ENCODE measurements at places on chromosomes 1 and 21.

GRCh38 chr21:36916718-36917117 lies 49.8 kb downstream of the HLCS start:
- no peak for DNase-seq

- no peak for DNase-seq
Observed at GRCh38 chr21:45392573-45392971, 12.4 kb upstream of the COL18A1 start.

DNA sequence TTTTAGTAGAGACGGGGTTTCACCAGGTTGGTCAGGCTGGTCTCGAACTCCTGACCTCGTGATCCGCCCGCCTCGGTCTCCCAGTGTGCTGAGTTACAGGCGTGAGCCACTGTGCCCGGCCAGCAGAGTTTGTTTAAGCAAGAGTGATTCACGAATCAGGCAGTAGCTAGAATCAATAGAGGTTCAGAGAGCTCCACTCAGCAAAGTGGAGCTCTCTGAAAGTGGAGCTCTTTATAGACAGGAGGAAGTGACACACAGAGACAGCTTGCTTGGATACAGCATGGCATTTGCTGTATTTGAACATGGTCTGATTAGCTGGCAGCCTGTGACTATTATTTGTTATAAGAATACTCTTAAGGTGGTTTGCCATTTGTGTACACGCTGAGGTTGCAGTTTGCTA lies 27.1 kb upstream of the CD34 start:
- DNase-seq: no peak

GRCh38 chr1:160232911-160233310 lies 27.7 kb downstream of the PEA15 start:
- no peak for DNase-seq

- DNase-seq: no peak
Observed at GRCh38 chr1:16017461-16018303, at the start of gene HSPB7. Gene HSPB7, minus strand, starts transcription at chr1:16018043. Its CDS starts 80 bp downstream, at chr1:16017963.

- DNase-seq: no peak
Observed at GRCh38 chr1:14656384-14656937, 58.0 kb downstream of the KAZN start.

DNA sequence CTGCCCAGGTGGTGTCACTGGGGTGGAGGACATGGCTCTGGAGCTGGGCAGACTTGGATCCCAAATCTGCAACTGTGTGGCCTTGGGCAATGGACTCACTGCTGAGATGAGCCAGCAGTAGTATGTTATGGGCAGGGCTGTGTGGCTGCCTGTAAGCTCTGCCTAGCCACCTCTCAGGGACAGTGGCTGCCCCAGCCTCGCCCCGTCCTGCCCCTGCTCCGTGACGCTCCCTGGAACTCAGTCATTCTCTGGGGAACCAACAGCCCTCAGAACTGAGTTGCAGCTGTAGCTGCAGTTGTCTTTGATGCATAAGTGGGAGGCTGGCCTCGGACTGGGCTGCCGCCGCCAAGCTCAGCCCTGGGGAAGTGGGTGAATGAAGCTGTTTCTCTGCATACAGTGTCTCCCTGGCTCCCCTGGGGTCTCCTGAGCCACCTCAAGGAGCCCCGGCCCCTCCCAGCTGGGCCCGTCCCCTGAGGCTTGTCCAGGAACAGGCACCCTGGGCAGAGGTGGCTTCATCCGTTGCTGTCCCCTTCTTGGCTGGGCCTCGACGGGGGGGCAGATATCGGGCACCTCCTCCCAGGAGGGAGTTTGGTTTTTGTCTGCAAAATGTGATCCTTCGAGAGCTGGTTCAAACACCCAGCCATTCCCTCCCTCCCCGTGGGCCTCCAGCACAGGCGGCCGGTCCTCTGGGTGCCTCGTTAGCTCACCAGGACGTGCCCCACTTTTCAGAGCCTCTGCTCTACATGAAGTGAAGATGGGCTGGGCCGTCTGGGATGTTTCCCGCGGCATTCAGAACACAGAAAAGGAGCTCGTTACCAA lies 26.2 kb upstream of the PLCH2 start:
- no peak for DNase-seq

- no peak for DNase-seq
Observed at GRCh38 chr1:230823426-230823825, 44.9 kb downstream of the C1orf198 start.

GRCh38 chr1:247646867-247647266 lies 32.7 kb downstream of the OR13G1 start:
- DNase-seq: no peak

DNA sequence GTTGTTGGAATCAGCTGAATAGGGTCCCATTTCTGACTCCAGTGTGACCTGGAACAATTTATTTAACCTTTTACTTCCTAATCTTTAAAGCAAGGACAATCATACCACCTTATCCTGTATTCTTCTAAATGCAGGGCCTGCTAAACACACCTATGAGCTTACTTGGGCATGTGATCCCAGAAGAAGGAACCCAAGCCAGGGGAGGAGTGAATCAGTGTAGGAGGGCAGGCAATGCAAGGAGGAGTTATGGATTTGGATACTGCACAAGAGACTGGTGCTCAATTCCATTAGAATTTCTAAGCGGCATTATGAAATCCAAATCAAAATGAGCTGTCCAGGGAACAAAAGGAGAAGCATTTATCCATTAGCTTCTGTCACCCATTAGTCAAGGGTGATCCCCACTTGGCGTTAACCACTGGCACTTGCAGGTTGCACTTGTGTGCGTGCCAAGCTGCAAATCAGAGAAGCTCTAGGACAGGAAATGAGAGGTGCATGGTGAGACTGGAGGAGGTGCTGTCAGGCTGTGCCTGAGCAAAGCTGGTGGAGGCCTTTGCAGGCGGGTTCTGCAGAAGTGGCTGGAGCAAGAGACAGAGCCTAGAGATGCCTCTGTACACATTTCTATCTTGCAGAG lies 297.2 kb upstream of the PLXNA2 start:
- no peak for DNase-seq

DNA sequence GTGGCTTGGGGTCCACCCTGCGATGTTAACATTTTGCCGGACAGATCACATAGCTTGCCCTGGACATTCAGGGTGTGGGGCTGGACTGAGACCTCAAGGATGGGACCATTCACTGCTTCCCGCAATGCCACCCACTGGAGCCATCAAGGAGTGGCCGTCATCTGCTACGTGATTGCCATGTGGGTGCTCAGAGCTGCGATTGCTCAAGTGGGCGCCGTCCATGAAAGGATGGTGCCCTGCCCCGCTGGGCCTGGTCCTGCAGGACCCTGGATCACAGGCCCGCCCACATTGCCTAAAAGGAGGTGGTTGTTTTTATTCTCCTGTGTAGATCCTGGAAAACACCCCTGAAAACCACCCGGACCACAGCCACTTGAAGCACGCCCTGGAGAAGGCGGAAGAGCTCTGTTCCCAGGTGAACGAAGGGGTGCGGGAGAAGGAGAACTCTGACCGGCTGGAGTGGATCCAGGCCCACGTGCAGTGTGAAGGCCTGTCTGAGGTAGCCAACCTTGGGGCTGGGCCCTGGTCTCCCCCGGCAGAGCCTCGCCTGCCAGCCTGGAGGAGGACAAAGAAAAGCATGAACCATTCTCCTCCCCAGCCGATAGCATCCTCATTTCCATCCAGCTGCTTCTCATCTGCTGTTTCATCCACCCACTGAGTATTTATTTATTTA lies 40.4 kb downstream of the ATP5PO start:
- no peak for DNase-seq

- no peak for DNase-seq
Observed at GRCh38 chr1:248810727-248811513, 14.8 kb downstream of the SH3BP5L start.

GRCh38 chr1:232845406-232845955 lies 40.3 kb downstream of the MAP10 start:
- no peak for DNase-seq

- no peak for DNase-seq
Observed at GRCh38 chr21:43603641-43604504, 55.4 kb downstream of the HSF2BP start.
